ENCODE measurements at places on chromosomes 2 and 18.

GRCh38 chr2:238901461-238902057, 53.7 kb downstream of the TWIST2 start:
- no peak for DNase-seq

DNA sequence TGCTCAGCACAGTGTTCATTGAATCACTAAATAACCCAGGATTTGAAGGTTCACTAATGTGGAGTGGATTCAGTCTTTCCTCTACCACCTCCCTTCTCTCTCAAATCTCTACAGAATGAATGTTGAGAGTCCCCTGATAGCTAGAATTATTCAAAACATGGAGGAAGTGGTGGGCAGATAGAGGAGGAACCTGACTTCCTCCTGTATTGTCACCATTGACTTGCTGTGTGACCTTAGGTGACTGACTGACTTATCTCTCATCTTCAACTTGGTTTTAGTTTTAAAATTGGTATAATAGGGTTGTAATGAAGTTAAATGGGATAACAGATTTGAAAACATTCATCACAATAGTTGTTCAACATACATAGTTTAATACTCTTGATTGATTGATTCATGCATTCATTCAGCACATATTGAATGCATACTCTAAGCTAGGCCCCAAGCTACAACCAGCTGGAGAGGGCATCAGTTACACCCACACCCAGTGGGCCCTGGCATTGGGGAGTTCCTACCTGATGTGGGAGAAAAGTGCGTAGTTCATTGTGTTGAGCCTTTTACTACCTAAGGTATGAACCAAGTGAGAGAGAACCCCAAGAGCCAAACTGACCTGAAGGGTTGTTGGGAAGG, 96.0 kb downstream of the WDR7 start:
- DNase-seq = no peak

- DNase-seq = peak; percentile 61
Observed at GRCh38 chr2:20097889-20098714, 46.7 kb upstream of the LAPTM4A start.

- no peak for DNase-seq
Observed at GRCh38 chr2:185700883-185701282, 37.7 kb upstream of the FSIP2 start.
